ENCODE measurements at places on chromosomes 4 and X. TPM values are rescaled to one million over a fixed set of nuclear protein-coding genes. Genes with fewer than 3 reads are reported as not detected.

DNA sequence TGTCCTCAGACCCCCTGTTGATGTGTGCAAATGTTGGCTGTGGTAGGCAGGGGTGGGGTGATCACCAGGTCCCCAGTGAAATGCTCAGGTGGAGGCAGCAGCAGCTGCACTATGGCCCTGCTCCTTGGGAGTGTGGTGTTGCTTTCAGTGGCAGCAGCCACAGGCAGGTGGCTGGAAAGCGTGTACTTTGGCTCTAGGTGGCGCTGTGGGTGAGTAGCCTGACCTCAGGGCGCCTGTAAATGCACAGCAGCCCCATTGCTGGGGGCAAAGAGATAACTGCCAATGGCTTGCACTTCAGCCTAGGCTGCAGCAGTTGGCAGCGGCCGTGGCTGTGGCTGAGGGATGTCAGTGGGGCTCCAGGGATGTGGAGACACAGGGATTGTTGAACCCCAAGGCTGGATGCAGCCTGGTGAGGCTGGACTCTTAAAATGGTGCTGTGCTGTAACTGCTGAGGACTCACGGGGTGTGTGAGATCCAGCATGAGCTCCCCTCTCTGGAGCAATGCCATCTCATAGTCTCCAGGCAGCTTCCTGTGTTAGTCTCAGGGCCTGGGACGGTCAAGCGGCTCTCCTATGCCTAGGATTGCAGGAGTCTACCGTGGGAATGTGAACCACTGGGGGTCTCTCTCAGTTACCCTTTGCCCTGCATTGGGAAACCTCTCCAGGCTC lies 421.7 kb upstream of the HTR2C start:
- no peak for DNase-seq

- no peak for DNase-seq
Measured at GRCh38 chr4:182738283-182739047, 178.7 kb downstream of the DCTD start.

The RNF128 gene
- total RNA-seq: 51.5 TPM

GRCh38 chr4:14184767-14185166 lies 557.2 kb upstream of the BOD1L1 start:
- DNase-seq: no peak

GRCh38 chr4:98352396-98352795 lies 91.2 kb downstream of the RAP1GDS1 start:
- no peak for DNase-seq

DNA sequence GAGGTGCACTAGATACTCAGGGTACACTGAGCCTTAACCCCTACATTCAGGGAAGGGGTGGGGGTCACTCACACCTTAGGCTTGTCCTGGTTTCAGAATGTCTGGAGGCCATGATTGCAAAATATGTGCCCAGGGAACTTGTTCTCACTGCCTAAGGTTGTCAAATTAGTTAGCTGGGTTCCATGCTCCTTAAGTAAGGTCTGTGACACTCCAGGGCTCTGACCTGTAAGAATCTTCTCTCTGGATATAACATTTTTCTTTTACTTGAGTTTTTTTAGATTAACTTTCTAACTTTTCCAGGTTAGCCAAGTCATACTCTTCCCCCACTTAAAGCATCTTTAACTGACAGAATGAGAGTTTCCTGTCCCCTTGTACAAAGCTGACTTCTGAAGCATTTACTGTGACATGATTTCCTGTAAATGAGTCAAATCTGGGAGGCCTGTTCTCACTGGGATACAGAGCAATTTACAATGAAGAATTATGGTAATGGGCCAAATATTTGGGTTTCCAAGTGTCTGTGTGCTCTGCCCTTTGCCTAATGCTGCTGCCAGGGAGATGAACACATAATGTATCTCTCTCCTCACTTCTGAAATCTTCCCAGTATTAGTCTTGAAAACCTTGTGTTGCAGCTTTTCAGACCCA lies 101.7 kb downstream of the GATB start:
- no peak for DNase-seq

Measured in mucosa of descending colon (tissue), 3 donors.